ENCODE measurements at places on chromosomes 6 and 20.

GRCh38 chr6:14344486-14344885, 226.9 kb downstream of the CD83 start:
- no peak for DNase-seq

GRCh38 chr6:145530454-145530853, 204.9 kb downstream of the EPM2A start:
- DNase-seq, result no peak

DNA sequence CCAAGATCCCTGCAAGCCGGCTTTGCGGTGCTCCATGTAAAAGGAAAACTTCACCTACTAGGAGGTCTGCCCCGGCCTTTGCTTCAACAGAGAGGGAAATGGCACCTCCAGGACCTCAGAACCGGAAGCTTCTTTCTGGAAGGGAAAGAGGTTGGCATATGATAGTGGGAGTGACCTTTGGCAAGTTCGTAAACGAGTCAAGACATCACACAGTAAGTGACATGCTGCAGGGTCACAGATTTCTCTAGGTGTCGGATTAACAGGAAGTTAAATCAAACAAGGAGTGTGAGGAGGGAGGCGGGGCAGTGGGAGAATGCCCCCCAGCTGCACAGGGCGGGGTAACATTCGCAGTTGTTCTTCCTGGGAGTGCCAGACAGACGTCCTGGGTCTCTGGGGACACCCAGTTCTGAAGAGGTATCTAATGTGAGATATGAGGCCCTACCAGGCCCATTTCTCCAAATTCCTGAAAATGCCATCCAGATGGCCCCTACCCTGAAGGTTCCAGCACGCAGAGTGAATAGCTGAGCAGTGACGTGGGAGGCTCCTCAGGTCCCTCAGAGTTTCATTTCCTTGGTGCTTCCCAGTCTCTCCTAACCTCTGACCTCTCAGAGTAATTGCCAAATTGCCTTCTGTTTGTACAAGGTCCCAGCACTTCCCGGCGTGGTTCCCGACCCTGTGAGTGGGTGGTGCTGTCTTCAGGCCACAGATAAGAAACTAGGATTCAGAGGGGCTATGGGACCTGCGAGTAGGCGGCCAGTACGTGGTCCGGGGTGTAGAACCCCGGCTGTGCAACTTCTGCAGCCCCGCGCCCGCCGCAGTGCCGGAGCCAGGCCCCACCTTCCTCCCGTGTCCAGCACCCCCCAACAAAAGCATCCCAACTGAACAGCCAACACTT, 1.9 kb downstream of the RRBP1 start:
- DNase-seq, result no peak

- DNase-seq, result no peak
These were observed 13.7 kb downstream of the ACOT13 start for GRCh38 chr6:24680582-24680981.

DNA sequence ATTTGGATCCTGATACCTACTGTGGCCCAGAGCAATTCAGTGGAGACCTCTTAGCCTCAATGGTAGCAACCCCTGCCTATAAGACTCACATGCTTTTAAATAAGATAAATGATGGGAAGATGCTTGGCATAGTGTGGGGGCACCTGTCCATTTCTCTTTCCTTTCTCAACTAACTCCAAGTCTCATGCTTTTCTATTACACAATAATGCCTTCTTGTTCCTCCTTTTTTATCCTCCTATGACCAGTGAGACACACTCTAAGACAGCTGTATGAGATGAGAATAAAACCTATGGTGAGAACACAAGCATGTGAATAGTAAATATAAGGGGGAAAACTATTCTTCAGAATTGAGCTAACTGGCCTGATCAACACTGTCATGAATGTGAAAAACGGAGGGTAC, 147.0 kb upstream of the STXBP5 start:
- no peak for DNase-seq

DNA sequence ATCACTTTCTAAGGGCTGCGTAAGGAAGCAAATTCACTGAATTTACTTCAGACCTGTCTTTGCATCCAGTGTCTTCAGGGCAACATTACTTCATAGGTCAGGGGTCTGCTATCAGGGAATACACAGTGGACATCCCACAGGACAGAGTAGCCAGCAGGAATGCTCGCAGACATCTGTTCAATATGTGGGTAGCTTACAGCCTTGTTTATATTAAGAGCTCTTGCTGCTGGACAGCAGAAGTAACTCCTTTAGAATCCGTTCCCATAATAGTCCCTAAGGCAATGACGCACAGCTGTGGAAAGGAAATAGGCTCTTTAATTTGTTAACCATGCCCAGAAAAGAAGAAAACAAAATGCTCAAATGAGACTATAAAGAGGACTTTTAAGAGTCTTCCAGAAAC, 198.7 kb downstream of the MOXD1 start:
- DNase-seq, result no peak

DNA sequence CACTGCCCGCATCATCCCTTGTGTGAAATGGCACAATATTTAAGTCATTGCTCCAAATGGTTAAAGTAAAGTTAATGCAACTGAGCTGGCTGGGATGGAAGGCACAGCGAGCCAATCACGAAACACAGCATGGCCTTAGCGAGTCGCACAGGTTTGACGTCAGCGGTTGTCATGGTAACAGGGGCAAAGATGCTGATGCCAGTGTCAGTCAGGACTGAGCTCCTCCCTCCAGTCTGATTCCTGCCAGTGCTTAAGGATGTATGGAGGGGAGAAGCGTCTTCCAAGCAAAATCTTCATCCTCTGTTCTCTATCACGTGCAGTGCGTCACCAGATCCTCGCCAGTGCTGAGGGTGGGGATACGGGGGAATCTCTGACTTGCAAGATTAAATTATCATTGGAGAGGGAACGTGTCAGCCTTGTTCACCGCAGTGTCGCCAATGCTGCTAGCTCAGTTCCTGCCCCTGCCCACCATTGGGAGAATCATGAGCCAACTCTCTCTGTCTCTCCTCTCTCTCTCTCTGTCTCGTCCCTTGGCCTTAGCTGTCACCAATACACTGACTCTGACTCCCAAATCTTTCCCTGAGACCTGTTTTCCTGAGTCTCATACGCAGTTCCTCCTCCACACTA, 24.5 kb downstream of the TSPYL4 start:
- DNase-seq, result peak; percentile 41

- no peak for DNase-seq
These were observed 403.3 kb downstream of the TAF4 start for GRCh38 chr20:61662226-61662967.

GRCh38 chr20:32743237-32744112, at the start of gene COMMD7:
Gene COMMD7 (minus strand): TSS chr20:32743467. CDS start chr20:32743391, 76 bp downstream.
- peak; percentile 90 for DNase-seq

DNA sequence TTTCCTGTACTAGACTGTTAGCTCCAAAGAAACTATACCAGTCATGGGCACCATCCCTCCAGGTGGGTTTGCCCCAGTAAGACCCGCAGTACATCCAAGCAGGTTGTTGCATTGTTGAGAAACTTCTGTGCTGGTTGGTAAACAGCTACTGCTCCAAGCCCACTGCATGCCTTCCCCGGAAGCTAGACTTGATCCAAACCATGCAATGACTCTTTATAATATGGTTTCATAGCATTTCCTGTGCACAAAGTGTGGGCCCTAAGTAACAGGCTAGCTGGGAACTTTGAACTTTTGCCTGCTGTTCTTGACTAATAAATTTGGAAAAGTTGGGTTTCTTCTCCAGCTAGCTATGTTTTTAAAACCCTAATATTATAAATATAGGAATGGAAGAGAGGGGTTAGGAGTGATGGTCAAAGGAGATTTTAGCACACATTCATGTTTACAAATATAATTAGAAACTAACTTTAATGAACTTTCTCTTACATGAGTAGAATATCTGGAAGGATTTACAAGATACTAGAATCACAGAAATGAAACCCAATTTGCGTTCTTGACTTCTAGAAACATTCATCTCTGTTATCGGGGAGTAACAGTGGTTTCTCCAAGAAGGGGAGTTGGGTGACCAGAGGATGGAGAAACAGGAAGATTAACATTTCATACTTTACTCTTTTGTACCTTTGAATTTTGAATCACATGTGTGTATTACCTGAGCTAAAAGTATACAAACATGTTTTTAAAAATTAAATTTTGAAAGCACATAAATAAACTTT, 51.7 kb downstream of the GFOD1 start:
- no peak for DNase-seq

GRCh38 chr6:93088621-93089501, 330.5 kb downstream of the EPHA7 start:
- DNase-seq, result no peak

DNA sequence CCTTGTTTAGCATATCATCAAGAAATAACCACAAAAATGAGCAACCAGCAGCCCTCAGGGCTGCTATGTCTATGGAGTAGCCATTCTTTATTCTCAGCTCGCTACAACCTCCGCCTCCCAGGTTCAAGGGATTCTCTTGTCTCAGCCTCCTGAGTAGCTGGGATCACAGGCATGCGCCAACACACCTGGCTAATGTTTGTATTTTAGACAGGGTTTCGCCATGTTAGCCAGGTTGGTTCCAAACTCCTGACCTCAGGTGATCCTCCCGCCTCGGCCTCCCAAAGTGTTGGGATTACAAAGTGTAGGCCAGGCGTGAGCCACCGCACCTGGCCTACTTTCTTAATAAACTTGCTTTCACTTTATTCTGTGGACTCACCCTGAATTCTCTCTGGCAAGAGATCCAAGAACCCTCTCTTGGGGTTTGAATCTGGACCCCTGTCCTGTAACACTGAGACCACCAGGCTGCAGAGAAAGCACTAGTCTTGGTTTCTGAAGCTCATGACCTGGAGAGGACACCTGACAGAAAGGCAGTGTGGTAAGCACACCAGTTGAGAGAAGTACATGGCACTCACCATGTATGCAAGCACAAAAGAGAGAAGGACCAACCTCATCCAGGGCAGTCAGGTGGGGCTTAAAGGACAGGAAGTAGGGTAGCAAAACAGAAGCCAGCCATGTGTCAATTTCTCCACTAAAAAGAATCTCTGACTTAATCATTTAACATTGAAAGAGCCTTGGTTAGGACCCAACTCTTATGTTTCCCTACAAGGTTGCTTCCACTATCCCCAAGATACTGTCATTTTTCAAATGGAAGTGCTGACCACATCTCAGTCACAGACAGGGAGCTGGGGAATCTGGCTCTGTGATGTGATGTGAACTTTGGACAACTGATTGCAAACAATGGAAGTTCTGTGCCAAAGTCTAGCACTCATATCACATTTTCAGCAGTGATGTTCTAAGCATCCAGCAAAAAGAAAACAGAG, 97.4 kb upstream of the DST start:
- DNase-seq, result no peak

DNA sequence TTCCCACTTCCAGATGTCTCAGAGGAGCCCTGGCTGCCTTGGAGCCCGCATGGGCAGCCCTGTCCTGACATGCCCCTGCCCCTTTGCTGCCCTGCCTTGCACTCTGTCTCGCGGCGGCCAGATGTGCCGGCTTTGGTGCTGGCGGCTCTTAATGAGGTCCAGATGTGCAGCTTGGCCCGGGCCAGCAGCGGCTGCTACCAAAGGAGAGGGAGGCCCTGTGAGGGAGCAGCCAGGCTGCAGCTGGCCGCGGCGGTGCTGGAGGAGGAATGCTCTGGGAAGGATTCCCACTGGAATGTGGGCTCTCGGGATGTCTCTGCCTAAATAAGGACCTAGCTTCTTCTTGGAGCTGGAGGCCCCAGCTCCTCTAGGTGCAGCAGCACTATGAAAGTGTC, 72.4 kb downstream of the FGD2 start:
- no peak for DNase-seq

- DNase-seq, result no peak
These were observed 11.2 kb downstream of the GCNT2 start for GRCh38 chr6:10532392-10532791.

- DNase-seq, result no peak
These were observed 10.0 kb downstream of the CITED2 start for GRCh38 chr6:139364302-139364981.

DNA sequence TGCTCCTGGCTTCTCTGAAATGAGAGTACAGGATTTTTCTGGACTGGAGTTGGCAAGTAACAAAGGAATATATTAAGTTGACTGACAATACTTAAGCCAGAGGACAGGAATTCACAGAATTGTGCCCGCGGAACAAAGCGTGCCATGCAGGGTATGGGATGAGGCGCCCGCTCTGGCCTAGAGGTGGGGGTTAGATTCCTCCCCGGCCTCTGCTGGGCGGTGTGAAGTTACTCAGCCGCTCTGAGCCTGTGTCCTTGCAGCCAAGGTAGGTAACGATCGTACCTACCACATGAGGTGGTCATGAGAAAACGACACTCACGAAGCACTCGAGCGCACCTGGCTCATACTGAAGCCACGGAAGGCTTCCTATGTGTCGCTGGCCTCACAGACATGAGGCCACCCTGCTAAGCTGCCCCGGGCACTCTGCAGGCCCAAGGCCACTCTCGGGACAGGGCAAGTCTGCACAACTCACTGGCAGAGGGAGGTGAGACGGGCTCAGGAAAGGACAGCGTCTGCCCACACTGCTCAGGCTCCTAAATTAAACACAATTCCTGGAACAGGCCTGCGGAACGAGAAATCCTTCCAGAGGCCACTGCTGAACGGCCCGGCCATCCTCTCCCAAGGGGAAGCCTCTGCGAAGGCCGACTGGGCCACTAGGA, 70.8 kb downstream of the PSMG4 start:
- DNase-seq, result no peak

GRCh38 chr6:145489583-145489982, 245.7 kb downstream of the EPM2A start:
- no peak for DNase-seq

GRCh38 chr6:153489479-153489878, 358.4 kb upstream of the RGS17 start:
- DNase-seq, result no peak

GRCh38 chr6:36917541-36918193, 31.9 kb downstream of the C6orf89 start:
- no peak for DNase-seq

- DNase-seq, result no peak
These were observed 34.8 kb downstream of the C6orf118 start for GRCh38 chr6:165274611-165275010.

- DNase-seq, result no peak
These were observed 78.6 kb downstream of the TRMT6 start for GRCh38 chr20:5871459-5872410.

DNA sequence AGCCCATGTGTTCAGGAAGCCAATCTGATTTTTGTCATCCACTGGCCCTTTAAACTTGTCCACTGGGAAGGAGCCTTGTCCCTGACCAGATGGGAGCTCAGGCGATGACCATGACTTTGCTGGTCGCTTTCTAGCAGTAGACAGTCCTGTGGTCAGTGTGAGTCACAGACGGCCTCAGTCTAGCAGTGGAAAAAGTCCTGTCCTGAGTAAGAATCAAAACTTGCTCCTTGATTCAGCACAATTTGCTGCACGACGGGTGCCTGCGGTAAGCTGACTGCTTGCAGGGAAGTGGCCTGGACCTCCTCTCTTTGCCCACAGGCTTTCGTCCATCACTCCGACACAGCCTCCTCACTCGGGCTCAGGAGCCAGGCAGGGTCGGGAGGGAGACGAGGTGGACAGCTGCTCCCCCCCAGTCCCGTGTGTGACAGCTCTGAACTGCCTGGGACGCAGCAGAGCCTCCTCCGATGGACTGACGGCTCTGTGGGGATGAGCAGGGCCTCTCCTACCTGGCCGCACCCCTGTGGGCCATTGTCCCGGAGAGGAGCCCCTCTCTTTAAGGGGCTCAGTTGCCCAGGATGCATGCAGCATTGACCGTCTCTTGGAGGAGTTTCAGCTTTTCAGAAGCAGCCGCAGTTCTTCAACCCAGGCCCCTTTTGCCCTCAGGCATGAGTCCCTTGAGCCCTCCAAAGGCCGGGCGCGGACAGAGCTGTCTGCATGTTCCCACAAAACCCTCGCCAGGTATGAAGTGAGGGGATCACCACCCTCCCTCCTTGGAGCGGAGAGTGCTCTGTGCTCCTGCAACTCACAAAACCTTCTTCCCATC, 209.2 kb downstream of the ANKRD60 start:
- DNase-seq, result no peak
